ENCODE measurements at places on chromosomes 3 and 15.

DNA sequence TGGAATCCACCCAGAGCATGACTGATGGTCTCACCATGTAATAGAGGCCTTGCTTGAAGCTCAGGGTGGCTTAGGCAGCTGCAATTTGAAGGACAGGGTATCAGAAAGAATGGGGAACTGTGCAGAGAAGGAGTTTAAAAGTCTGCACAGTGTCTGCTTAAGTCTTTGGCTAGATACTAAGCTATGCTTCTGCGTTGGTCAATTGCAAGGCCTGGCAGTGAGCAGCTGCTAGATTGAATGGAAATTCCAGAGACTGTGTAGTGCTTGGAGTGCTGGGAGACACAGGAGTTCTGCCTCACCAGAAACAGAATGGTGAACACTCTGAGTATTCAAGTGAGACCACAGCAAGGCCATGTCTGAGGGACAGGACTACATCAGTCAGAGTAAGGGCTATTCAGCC is 17.3 kb upstream of the ATP10A start:
- H3K27ac ChIP-seq: no peak overlapping the region
- no peaks in the 10 kb centered on the region for H3K4me1 ChIP-seq
- H3K4me3 ChIP-seq: no peak overlapping the region
- peak; percentile 70 for DNase-seq
- no peaks in the 10 kb centered on the region for H3K27me3 ChIP-seq

DNA sequence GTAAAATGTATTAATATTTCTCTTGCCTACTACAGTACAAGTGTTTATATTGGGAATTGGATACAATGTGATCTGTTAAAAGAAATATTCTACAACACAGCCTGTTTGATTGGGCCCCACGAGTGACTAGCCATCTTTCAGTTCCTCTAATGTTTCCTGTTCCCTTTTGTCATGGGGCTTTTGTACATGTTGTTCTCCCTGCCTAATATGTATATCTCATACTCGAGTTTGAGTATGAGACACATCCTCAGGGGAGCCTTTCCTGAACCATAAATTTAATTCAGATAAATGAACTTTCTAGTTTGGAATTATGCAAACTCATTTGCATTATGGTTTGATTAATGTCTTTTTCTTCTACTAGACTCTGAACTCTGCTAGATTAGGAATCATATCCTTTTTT is 65.5 kb downstream of the MEF2A start:
- H3K27me3 ChIP-seq: no peaks in the 10 kb centered on the region
- no peak overlapping the region for H3K4me3 ChIP-seq
- H3K4me1 ChIP-seq: peaks cover 35% of the 10 kb centered on the region
- DNase-seq: no peak

DNA sequence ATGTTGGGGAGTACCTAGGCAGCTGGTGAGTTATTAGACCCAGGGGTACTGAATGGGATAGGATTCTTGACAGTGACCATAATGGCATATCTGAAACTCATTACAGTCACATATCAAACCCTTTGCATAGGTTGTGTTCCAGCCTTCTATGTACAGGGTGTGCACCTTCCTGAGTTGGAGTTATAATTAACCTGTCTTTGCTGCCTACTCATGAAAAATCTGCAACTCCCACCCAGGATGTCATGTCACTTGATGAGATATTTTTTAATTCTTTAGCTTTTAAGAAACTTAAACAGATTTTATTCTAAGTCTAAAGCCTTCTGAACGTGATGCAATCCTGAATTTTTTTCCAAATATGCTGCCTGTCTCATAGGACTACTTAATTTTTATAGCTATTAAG is 21.1 kb upstream of the ADGRG7 start:
- no peaks in the 10 kb centered on the region for H3K27me3 ChIP-seq
- no peak for DNase-seq
- no peak overlapping the region for H3K27ac ChIP-seq
- no peaks in the 10 kb centered on the region for H3K36me3 ChIP-seq

DNA sequence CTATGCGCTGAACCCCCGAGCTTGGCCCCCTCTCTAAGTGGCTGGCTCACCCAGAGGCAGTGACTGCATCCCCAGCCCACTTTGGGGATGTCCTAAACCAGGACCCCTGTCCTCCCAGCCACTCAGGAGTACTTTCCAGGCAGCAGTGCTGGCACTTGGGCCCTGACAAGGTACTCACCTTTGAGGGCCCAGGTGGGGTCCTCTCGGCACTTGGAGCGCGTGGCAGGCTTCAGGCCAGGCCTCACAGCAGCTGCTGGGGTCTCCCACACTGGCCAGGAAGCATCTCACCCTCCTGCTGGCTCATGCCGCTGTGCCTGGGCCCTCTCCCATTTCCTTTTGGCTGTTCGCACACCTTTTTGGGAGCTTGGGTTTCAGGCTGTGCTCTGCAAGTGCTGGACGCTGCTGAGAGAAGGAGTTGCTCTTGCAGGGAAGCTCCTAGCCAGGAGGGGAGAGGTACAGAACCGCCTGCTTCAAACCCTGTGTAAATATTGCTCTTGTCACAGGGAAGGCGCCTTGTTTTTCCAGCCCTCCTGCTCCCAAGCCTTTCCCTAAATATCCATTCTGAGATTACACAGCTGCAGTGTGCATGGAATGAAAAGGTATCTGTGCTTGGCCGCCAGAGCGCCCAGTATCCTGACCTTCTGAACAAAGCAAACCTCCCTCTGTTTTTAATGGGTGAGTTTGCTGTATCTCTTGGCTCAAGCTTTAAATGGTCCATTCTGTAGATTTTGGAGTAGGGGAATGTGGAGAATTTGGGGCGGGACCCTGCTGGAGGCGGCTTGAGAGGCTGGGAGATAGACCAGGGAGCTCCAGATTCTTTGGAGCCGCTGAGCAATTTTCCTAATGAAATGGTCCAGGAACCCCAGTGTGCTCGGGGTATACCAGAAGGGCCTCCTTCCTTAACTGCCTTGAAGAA is 45.6 kb downstream of the DNASE1L3 start:
- no peaks in the 10 kb centered on the region for H3K27me3 ChIP-seq
- peak overlapping the region; percentile 42 for H3K27ac ChIP-seq
- DNase-seq: no peak
- H3K4me1 ChIP-seq: no peaks in the 10 kb centered on the region

DNA sequence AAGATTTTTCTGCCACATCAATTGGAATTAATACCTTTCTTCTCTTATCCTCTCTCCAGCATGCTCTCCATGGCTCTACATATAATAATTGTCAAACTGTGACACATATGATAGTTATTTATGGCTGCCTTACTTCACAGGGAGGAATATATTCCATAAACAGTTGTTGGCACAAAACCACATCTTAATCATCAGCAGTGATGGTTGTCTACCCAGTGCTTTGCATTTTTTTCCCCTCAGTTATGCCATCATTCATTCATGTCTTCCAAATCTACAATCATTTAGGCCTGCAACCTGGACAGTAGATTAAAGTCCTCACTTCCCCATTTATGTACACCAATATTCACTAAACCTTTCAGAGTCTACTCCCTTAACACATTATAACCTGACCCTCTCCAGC is 107.7 kb downstream of the THRB start:
- no peak overlapping the region for H3K4me3 ChIP-seq
- no peaks in the 10 kb centered on the region for H3K27me3 ChIP-seq
- no peaks in the 10 kb centered on the region for H3K36me3 ChIP-seq
- peaks cover 39% of the 10 kb centered on the region for H3K4me1 ChIP-seq
- no peak for DNase-seq

Measured in vagina (tissue), 2 donors.